GM20000 (cell line): ENCODE measurements at places on chromosomes 16 and 17.

- DNase-seq = no peak
Observed at GRCh38 chr16:49590166-49590871, 216.7 kb downstream of the C16orf78 start.

- no peak for DNase-seq
Observed at GRCh38 chr16:70746040-70746707, 54.8 kb downstream of the VAC14 start.

DNA sequence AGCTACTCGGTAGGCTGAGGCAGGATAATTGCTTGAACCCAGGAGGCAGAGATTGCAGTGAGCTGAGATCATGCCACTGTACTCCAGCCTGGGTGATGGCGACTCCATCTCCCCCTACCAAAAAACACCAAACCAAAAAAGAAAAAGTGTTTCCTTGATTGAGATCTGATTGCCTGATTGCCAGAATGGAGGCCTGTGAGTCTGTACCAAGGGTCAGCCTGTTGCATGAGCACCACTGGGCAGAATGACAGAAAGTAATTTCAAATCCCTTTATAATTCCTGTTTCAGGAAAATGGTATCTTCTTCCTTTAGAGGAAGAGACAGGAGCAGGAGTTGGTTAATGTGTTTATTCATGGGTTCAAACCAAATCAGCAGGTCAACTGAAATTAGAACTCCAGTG, 8.5 kb downstream of the UBN1 start:
- DNase-seq = no peak

DNA sequence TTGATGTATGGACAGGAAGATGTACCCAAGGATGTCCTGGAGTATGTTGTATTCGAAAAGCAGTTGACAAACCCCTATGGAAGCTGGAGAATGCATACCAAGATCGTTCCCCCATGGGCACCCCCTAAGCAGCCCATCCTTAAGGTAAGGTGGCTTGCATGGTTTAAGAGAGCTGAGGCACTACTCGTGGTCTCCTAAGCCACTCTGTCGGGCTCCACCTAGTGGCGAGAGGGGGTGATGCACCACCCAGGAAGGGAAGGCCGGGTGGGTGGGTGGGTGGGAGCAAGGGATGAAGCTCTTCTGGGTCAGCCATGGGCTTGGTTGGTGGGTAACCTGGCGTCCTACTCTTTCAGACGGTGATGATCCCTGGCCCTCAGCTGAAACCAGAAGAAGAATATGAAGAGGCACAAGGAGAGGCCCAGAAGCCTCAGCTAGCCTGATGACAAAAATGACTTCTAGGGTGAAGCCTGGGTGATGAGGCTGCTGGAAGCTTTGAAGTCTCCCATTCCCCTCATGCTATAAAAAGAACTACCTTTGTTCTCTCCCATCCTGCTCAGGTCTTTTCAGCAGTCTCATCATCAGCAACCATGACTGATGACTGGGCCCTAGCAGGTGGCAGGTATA, 21.5 kb downstream of the GPR179 start:
- DNase-seq = peak; percentile 83

DNA sequence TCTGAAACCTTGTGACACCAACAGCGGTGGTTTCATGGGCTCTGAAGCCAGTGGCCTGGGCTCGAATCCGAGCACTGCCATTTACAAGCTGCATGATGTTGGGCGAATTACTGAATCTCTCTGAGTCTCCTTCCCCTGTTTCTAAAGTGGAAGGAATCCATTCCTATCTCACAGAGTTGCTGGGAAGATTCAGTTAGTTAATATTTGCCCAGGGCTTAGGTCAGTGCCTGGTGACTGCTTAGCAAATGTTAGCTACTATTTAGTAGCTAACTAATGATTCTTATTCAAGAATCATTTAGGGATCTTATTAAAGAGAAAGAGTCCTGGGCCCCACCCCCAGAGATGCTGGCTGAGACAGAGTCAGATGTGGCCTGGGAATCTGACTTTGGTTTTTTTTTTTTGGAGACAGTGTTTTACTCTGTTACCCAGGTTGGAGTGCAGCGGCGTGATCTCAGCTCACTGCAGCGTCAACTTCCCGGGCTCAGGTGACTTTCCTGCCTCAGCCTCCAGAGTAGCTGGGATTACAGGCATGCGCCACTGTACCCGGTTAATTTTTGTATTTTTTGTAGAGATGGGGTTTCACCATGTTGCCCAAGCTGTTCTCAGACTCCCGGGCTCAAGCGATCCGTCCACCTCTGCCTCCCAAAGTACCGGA, 33.6 kb upstream of the RAI1 start:
- no peak for DNase-seq

DNA sequence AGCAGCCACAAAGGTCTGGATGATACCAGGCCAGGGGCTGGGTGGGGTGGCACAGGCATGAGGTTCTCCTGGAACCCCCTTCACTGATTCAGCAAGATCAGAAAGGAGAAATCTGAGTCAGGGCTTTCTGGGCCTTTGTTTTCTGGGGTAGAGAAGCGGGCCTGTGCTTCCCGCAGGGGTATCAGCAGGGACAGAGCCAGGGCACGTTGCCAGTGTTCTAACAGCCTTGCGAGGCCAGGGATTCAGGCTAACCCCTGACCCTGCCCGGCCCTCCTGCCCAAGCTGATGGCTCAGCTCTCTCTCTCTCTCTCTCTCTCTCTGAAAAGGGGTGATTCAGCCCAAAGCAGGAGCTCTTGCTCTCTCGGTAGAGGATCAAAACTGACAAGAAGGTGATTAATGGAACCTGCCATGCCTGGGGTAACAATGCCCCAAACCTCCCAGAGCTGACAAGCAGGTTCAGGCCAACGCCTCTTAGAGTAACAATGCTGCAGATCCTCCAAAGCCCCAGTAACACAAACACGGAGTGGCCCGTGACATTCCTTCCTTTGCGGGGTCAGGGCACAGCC, 2.0 kb upstream of the KRT13 start:
- no peak for DNase-seq

- no peak for DNase-seq
Observed at GRCh38 chr17:77746896-77747554, 211.5 kb upstream of the TNRC6C start.

DNA sequence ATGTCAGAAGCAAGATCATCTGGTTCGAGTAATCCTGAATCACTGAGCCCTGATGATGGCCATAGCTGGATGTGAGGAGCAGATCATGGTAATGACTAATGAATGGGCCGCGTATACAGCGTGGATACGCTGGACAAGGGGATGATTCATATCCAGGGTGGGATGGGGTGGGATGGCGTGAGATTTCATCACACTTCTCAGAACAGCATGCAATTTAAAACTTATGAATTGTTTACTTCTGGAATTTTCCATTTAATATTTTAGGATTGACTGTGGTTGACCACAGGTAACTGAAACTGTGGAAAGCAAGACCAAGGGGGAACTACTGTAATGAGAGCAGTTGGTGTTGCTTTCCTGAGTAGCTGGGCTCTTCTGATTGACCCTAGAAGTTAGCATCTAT, 225.5 kb downstream of the STX8 start:
- DNase-seq = no peak

DNA sequence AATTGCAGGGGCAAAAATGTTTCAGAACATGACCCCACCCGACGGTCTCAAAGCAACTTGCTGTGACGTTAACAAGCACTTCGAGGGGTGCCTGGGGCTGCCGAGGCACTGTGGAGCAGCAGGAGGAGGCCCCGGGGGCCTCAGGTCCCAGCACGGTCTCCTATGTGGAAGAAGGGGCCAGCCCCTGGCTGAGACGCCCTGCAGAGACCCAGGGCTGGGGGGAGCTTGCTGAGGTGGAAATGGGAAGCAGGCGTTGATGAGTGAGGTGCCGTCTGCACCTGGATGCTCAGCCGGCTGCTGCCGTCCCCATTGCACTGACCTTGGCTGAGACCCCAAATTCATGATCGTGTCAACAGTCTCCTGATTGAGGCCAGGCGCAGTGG, 46.5 kb downstream of the NT5M start:
- DNase-seq = no peak
